ENCODE measurements at places on chromosomes 11 and 22.

GRCh38 chr11:18371279-18371678 lies 23.1 kb upstream of the LDHA start:
- DNase-seq: no peak

DNA sequence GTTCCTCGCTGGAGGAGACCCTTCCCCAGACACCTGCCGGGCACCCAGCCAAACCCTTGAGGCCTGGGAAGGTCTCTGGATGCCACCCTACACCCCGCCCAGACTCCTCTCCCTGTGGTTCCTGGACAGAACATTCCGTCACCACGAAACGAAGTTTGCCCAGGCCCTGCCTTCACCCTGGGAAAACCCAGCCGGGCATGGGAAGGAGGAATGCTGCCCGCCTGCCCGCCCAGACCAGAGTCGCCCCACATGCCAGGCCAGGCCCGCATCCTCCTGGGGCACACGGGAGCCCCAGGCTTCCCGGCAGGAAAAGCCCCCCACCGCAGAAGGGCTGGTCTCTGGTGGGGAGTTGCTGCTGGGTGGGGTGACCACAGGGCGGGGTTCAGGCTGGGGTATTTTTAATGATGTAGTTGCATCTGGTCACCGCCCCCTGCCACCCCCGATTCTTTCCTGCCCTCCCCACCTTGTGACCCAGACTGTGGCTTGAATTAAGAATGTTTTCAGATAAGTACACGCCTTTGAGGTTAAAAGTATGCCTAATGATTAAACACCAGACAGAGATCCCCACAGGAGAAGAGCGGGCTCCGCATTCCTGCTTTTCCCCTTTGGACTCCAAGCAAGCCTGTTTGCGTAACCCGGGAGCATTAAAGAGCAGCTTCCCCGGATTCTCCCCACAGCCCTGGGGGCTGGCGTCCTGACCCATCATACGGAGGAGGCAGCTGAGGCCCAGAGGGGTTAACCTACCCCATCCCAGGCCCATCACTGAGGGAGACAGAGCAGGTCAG lies 44.6 kb upstream of the PPARA start:
- peak; percentile 84 for DNase-seq

DNA sequence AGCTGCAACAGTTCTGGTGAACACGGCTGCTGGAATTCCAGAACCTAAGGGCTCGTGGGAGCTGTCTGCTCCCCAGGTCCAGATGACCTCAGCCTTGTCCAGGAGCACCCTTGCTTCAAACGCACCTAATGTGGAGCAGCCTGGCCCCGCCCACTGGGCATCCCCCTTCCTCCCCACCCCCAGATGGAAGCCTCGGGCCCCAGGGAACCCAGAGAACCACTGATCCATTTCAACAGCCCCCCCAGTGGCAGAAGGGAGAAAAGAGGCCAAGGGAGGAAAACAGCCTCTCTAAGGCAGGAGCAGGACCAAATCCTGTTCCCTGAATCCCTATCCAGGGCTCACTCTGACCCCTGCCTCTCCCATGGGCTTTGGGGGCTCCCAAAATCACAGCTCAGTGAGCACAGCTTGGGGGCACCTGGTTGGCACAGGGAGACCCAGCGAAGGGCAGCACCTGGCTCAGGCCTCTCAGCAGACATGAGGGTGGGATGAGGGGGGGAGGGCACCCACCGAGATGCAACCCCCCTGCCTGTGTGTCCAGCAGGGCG lies 1.2 kb downstream of the CYTH4 start:
- no peak for DNase-seq

- DNase-seq: no peak
Measured at GRCh38 chr11:72605973-72606747, 68.1 kb downstream of the PDE2A start.

- DNase-seq: peak; percentile 67
Measured at GRCh38 chr11:126969865-126970479, 30.6 kb downstream of the KIRREL3 start.

DNA sequence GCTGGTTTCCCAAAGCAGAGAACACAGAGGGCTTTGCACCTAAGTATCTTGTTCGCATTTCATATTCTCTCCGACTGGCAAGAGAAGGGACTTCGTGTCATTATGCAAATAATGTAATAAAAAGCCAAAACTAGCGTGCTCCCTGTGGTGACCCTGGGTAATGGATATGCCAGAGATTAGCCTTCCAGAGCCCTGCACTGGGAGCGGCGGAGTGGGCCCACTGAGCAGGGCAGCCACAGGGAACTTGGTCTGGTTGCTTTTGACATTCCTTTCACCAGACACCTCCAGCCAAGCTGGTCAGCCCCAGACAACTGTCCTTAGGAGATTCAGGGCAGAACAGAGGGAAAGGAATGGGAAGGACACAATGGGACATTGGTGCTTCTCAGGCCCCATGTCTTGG lies 56.1 kb downstream of the FLI1 start:
- no peak for DNase-seq

GRCh38 chr11:60482361-60482760 lies 10.2 kb upstream of the MS4A12 start:
- no peak for DNase-seq

- no peak for DNase-seq
Measured at GRCh38 chr22:43887391-43887790, 4.4 kb downstream of the PNPLA5 start.

GRCh38 chr11:19332476-19332875 lies 91.7 kb upstream of the E2F8 start:
- no peak for DNase-seq

DNA sequence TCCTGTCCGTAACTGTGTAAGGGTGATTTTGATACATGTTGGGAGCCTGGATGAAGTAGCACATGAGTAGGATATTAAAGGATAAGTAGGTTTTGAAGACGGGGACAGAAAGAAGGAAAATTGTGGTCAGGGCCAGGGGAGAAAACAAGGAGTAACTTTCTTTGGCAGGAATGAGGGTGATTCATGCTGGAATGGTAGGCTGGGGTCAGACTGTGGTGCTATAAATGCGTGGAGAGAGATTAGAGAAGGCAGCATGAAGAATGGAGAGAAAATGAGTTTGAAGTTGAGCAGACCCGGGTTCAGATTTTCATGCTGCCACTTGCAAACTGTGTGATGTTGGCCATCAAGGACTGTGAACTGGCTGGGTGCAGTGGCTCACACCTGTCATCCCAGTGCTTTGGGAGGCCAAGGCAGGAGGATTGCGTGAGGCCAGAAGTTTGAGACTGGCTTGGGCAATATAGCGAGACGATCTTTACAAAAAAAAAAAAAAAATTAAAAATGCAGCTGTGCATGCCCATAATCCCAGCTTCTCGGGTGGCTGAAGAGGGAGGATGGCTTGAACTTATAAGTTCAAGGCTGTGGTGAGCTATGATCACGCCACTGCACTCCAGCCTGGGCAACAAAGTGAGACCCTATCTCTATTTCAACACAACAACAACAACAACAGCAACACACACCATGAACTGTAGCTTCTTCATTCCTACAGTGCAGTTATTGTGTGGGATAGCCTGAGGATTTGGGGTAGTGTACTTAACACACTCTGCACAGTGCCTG lies 22.3 kb downstream of the ZBTB16 start:
- peak; percentile 64 for DNase-seq

DNA sequence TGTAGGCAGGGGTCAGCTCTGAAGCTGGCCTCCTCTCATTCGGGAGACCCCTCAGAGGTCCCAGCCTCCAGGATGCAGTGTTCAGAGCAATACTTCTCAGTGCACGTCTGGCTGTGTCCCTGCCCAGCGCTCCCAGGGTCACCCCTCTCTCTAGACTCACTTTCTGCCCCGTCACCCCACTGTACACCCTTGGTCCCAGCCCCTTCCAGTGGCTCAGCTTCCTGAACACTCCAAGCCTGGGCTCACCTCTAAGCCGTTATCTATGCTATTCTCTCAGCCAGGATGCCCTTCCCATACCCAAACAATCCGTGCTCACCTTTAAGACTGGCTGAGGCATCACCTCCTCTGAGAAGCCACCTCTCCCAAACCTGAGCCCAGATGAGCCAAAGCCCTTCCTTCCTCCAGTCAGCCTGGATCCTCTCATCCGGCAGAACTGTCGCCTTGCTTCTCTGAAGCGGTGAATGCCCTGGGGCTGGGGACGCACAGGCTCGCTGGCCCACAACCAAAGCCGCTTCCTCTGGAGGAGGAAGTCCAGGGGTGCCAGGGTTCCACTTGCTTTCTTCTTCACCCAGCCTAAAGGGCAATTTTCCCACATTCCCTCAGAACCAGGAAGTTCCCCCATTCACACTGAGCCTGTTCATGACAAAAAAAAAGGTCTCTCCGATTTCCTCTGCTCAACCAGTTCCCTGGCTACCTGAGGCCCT lies 13.7 kb upstream of the CDKN1C start:
- DNase-seq: no peak

- no peak for DNase-seq
Measured at GRCh38 chr11:2002042-2002776, 4.6 kb upstream of the H19 start.

GRCh38 chr11:116331381-116331780 lies 441.4 kb downstream of the BUD13 start:
- no peak for DNase-seq

- DNase-seq: no peak
Measured at GRCh38 chr11:15580056-15580774, 465.5 kb downstream of the INSC start.

DNA sequence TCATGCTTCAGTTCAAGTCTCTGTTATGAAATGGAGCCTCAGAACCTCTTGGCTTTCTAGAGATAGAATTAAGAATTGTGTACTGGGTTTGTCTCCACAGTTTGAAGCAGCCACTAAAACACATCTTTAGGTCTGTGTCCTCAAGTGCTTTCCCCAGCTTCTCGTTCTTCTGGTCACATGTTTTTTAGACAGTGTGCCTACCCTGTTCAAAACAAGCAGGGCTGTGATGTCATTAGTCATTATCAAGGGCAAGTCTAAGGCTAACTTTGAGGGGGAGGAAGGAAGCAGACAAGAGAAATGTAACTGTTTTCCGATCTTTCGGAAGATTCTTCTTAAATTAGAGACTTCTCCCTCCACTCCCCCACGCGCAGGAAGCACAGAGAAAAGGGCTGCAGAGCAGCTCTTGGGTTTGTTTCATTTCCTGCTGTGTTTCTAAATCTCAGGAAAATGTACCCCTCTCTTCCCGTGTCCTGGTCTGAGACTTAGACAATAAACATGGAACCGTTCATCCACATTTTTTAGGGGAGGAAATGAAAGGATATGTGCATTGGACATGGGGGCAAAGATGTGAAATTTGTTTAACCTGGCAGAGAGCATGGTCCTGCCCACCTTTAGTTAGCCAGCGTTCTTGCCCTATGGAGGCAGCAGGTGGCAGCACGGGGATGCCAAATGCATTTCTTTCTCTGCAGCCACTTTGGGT lies 3.1 kb downstream of the AKIP1 start:
- peak; percentile 47 for DNase-seq

- DNase-seq: peak; percentile 6
Measured at GRCh38 chr22:24969560-24970301, 17.2 kb downstream of the KIAA1671 start.

GRCh38 chr22:43897751-43898261 lies 6.0 kb upstream of the PNPLA5 start:
- DNase-seq: peak; percentile 31

GRCh38 chr22:25747245-25747944 lies 5.4 kb downstream of the MYO18B start:
- DNase-seq: peak; percentile 69

DNA sequence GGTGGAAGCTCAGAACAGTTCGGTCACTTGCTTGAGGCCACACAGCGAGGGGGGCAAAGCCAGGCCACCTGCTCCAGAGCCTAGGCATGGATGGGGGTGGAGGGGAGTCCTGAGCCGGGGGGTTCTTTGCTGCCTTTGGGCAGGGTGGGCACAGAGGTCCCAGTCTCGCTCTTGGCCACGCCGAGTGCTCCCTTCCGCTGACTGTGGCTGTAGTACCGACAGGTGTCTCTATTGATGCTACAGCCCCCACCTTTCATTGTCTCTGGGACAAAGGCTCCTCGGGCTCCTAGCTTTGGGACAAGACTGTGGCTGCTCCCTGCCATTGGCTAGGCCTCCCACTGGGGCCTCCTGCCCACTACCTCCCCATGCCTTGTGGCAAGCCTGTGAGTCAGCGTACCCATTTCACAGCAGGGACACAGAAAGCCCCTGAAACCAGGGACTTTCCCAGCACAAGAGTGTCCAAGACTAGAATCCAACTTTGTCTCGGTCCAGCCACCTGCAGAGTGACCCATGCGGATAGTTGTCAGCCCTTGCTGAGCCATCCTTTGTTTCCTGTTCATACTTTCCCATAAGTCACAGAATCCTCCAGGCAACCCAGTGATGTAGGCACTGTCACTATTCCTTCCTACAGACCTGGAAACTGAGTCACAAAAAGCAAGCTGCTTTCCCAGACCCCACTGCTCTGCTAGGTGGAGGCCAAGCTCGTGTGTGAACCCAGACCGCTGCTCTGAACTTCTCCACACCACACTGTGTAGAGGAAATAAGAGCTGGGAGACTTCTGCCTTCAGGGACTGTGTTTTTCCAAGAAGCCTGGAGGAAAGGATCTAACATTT lies 17.2 kb downstream of the MYEOV start:
- no peak for DNase-seq
